DMS79 treated with DMSO at 0.1 percent for 48 hours (cell line): ENCODE measurements at places on chromosomes 2 and 18.

- DNase-seq: no peak
Observed at GRCh38 chr18:75261430-75262223, 51.0 kb downstream of the TSHZ1 start.

GRCh38 chr18:51250006-51250405 lies 52.5 kb upstream of the MEX3C start:
- no peak for DNase-seq

GRCh38 chr2:120786038-120786960 lies 50.6 kb downstream of the GLI2 start:
- no peak for DNase-seq

DNA sequence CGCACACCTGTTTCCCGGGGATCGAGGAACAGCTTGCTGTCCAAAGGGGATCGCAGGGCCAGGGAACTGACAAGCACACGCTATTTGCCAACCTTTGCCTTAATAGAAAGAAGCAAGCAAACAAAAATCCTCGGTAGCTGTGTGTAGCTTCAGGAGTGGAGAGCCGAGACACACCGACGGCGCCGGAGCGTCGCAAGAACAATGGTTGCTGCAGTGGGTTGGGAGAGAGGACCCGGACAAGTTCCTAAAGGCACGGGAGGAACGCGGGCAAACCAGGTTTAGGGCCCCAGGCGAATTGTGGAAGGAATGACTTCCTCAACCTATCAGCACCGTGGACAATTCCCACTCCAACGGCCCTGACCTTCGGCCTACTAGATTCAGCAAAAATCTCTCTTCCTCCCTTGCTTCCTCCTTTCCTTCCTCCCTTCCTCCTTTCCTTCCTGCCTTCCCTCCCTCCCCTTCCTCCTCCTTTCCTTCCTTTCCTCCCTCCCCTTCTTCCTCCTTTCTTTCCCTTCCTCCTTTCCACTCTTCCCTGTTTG lies 4.9 kb upstream of the NEUROD1 start:
- no peak for DNase-seq

GRCh38 chr18:62754026-62754425 lies 38.7 kb downstream of the PHLPP1 start:
- DNase-seq: no peak

GRCh38 chr18:6609666-6610264 lies 119.8 kb upstream of the ARHGAP28 start:
- DNase-seq: no peak

DNA sequence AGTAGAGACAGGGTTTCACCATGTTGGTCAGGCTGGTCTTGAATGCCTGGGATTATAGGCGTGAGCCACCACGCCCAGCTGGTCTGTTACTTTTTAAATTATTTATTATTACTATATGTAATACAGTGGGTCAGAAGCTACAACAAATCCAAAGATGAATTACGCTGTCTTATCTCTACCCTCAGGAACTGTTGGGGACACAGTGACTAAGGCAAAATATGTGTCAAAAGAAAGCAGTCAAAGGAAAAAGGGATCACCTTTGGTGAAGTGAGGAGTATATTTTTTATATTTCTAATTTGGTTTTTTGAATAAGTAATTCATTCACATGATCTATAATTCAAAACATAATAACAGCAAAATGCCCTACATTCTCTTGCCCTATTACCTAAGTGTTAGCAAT lies 4.7 kb downstream of the CREB1 start:
- DNase-seq: no peak
